Urothelium cell line (cell line): ENCODE measurements at places on chromosomes 16 and 17.

DNA sequence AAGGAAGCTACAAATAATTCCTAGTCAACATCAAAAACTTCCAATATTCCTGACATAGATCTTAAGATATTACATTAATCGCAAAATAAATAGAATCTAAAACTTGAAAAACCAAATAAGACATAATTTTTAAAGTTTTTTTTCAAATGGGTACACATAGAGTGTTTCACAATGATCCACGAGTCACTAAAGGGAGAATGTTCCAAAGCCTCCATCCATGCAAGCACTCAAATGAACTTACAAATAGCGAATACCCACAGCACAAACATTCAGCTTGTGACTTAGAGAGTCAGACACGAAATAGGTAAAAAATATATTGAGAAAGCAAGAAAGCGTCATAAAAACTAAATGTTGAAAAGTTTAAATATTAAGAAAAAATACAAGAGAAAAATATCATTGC, 65.7 kb downstream of the CEP112 start:
- no peak for DNase-seq

GRCh38 chr17:3843935-3844516, 2.0 kb downstream of the NCBP3 start:
- DNase-seq, result peak; percentile 53

DNA sequence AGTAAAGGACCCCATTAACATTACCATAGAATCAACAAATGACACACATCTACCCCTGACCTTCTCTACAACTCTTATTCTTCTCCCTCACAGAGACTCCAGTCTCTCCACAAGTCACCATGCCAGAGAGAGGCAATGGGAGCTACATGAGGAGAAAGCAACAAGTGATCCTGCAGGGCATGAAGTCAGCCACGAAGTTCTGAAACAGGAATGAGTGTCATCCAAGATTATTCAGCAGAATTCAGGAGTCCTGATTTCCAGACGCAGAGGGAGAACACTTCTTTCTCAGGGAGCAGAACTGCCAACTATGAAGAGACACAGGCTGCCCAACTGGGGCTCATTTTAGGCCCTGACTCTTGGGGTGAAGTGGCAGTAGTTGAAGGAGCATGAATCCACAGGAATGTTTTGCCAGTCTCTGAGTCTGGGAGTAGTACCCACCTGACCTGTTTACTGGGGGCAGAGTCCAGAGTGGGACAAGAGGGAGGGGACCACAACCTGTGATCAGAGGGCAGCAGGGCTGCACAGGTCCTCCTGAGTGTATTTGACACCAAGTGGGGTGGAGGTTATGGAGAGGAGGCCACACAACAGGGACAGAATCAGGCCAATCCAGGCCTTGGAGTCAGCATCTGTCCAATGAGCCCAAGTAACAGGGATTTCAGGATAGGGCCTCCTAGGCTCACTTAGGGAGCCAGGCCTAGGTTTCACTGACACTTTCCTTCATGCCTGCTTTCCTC, 2.4 kb upstream of the MTMR4 start:
- no peak for DNase-seq

- DNase-seq, result no peak
Measured at GRCh38 chr17:78474614-78475146, 96.2 kb downstream of the PGS1 start.

GRCh38 chr17:35534576-35535093, 2.8 kb downstream of the SLFN12L start:
- no peak for DNase-seq

- DNase-seq, result no peak
Measured at GRCh38 chr17:67693811-67694210, 23.9 kb upstream of the NOL11 start.

DNA sequence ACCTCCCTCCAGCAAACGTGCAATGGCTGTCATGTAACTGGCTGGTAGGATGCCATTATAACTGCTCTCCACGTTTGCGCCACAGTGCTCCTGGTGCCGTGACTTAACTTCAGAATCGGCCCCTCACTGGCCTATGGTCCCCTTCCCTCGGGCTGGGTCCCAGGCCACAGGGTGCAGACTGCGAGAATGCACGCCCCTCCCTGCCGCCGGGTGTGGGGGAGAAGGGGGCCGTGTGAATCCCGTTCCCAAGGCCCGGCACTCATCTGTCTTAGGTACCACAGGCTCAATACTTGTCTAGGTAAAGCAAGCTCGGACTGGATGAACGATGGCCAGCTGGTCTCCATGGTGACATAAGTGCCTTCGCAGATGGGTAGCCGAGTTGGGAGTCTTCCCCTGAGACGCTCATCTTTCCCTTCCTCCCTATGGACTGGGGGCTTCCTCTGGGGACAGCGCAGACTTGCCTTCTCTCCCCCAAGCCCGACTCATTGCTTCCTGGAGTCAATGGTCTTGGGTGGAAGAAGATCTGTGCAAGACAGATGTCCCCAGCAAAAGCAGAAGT, 37.8 kb downstream of the TIMM22 start:
- DNase-seq, result no peak

DNA sequence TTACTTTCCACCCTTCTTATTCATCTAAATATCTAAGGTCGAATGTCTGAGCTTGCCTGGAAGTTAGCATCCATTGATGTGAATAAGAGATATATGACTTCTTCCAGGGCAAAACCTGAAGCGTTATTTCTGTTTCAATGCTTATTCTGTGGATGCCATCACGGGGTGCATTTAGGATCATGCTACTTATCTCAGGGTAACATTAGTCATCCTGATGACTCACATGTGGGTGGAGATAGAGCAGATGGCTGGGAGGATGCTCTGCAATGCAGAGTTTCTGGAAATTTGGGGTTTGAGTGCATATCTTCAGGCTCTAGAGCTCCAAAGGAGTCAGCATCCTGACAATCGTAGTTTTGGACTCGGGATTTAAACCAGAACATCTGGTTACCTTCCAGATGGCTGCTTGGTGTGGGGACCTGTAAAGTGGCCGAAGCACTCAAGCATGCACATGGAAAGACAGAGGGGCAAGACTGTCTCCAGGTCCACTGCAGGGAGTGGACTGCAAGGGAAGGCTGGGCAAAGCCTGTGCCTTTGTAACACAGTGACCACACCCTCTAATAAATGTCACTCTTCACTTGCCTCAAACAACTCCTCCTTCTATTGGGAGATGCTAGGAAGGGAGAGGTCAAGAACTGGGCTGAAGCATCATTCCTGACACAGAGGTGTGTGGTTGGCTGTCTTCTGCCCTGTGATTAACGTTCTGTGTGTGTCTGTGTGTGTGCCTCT, 175.2 kb upstream of the SALL1 start:
- DNase-seq, result peak; percentile 44

DNA sequence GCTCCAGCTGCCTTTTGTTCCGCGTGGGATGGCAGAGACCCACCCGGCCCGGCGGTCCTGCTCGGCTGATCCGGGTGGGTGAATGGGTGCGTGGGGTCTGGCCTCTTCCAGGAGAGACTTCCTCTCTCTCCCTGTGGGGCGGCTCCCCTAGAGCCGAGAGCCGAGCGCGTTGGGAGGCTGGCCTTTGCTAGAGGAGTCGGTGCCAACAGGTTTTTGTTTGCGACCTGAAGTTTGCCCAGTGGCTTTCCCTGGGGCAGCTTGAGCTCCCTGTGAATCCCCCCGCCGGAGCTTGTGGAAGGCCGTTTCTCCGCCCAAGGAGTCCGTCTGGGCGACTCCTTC, 970 bp downstream of the EPN2 start:
- DNase-seq, result peak; percentile 51

DNA sequence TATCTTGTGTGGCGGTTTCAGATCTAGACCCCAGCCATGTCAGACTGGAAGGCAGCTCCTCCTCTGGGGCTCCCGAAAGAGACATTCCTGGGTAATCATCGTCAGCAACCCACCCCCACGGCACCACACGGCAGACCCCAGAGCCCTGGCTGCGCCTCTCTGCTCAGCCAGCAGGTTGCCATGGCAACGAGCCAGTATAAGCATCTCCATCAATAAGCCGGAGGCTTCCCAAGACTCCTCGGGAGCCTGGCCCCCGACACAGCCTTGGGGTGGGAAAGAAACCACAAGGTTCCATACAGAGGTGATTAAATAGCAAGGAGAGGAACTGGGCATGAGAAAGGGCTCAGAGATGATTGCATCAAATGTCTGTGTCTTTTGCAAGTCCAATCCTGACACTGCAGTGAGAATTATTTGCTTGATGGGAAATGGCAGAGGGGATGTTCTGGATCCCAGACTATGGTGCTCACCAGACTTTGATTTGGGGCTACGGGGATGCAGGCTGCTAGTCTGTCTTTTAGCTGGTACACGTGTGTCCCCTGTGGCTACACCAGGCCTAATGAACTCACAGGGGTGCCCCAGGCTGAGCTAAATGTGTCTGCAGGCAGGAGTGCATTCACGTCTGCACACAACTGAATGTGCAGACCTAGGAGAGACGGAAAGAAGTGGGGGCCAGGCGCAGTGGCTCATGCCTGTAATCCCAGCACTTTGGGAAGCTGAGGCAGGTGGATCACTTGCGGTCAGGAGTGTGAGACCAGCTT, 320.5 kb upstream of the TNRC6C start:
- no peak for DNase-seq

GRCh38 chr16:69823831-69824563, 61.9 kb downstream of the WWP2 start:
- no peak for DNase-seq

DNA sequence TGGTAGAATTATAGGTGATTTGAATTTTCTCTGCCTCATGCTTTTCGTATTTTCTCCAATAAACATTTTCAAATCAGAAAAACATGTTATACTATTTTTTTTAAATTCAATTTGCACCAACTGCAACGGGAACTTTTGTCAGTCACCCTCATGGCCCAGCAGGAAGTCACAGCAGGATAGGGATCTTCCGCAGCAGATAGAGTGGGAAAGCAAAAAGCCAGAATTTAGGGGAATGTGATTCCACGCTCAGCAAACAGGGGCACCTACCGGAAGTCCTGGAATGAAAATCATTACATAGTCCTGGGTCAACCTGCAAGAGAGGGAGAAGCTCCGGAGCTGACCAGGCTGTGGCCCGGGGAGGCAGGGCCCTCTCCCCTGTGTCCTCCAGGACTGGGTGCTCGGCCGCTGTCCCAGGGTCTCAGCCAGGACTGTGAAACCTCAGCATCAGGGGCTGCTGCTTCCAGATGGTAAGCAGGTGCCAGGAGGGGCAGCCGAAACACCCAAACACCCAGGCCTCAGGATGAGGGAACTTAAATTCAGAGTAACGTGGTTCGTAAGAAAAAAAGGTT, 3.9 kb downstream of the SLC47A2 start:
- no peak for DNase-seq

GRCh38 chr17:35099908-35100307, 19.8 kb downstream of the RAD51D start:
- DNase-seq, result no peak

GRCh38 chr16:81521141-81521626, 76.6 kb downstream of the CMIP start:
- no peak for DNase-seq

- no peak for DNase-seq
Measured at GRCh38 chr16:17590711-17591654, 120.2 kb upstream of the XYLT1 start.

DNA sequence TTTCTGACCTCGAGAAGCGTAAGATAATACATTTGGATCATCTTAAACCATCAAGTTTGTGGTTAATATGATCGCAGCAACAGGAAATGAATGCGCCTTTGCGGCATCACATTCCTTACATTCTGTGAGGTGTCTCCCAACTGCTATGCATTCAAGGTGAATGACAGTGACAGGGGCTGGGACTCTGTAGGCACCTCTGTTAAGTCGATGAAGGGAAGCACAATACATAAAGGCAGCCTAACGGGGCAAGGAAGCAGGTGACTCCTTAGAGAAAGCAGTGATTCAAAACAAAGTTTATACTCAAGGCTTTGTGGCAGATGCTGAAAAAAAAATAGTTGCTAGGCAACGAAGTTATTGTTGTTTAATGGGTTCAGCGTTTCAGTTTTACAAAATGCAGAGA, 21.6 kb upstream of the EVPL start:
- DNase-seq, result peak; percentile 71

GRCh38 chr16:54718376-54718775, 212.3 kb upstream of the IRX5 start:
- no peak for DNase-seq

- no peak for DNase-seq
Measured at GRCh38 chr17:56890390-56890789, 23.5 kb downstream of the TRIM25 start.

- no peak for DNase-seq
Measured at GRCh38 chr17:80389011-80389995, 25.7 kb upstream of the ENDOV start.

GRCh38 chr17:37710344-37710886, 34.4 kb downstream of the HNF1B start:
- DNase-seq, result peak; percentile 46

GRCh38 chr16:1630450-1631213, 18.5 kb downstream of the CRAMP1 start:
- no peak for DNase-seq

DNA sequence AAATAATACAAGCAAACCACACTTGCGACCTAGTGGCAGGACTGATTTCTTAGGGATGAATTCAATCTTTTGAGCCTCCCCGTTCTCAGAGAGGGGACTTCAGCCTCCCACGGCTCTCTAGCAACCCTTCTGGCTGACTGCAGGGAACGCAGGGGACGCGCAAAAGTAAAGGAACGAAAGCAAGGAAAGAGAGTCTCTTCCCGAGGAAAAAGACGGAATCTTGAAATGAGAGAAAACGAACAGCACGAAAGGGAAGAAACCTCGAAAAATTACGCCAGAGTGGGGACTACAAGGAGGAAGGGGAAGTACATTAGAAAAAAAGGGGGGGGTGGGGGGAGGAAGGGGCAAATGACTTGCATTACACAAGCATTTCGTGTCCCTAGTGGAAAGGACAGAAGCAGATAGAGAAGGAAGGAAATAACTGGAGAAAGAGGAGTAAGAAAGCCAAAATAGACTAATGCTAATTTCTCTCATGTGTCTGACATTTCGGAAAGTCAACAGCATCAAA, 1.2 kb downstream of the GRB2 start:
- peak; percentile 80 for DNase-seq

- DNase-seq, result no peak
Measured at GRCh38 chr17:47220531-47220999, 11.4 kb downstream of the MYL4 start.

- DNase-seq, result no peak
Measured at GRCh38 chr16:14051103-14051729, 19.9 kb upstream of the MRTFB start.

DNA sequence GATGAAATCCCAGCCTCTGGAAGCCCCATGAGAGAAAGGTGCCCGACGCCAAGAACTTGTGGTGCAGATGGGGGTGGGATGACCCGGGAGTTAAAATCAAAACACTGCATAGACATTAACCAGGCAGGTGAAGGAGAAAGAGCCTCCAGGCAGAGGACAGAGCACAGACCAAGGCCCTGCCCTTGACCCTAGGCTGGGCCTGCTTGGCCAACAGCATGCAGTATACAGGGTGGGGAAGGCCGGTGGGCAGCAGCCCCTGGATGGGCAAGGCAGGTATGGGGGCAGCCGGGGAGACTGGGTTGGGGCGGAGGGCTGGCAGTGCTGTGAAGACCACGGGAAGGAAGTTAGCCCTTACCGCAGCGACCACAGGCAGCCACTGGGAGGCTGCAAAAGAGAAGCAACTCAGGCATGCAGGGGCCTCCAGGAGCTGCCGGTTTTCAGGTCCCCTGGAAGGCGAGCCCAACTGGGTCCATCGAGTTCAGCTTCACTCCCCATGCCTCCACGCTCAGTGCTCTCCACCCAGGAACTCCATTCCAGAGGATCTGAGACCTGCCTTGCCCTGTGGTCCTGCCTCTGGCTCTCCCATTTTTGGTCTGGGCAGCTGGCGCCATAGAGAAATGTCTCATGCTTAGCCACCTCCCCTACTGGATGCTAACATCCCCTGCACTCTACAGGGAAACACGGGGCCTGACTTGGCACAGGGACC, 81.2 kb downstream of the C16orf95 start:
- DNase-seq, result no peak
